ENCODE measurements at places on chromosomes 5 and 9. TPM values are rescaled to one million over a fixed set of nuclear protein-coding genes. Genes with fewer than 3 reads are reported as not detected.

FAM153A gene
- 1.8 TPM for total RNA-seq

HABP4 gene
- total RNA-seq: 12.5 TPM

COL23A1 gene
- not detected for total RNA-seq

CCIN gene
- total RNA-seq: not detected

IFNA2 gene
- total RNA-seq: not detected

LNPEP gene
- 16.8 TPM for total RNA-seq

LCN15 gene
- not detected for total RNA-seq

SMIM33 gene
- total RNA-seq: not detected

SPINK4 gene
- not detected for total RNA-seq

CFAP157 gene
- 2.3 TPM for total RNA-seq

IDNK gene
- total RNA-seq: 3.9 TPM

CMYA5 gene
- total RNA-seq: 3.3 TPM

ENC1 gene
- 116 TPM for total RNA-seq

FOXD4L6 gene
- not detected for total RNA-seq

CYLC2 gene
- not detected for total RNA-seq

F12 gene
- total RNA-seq: 4.4 TPM

CCL19 gene
- not detected for total RNA-seq

SFXN1 gene
- total RNA-seq: 11.7 TPM

CDC20B gene
- not detected for total RNA-seq
